Effector memory CD4-positive, alpha-beta T cell (primary cell): ENCODE measurements at places on chromosomes 2 and 18.

DNA sequence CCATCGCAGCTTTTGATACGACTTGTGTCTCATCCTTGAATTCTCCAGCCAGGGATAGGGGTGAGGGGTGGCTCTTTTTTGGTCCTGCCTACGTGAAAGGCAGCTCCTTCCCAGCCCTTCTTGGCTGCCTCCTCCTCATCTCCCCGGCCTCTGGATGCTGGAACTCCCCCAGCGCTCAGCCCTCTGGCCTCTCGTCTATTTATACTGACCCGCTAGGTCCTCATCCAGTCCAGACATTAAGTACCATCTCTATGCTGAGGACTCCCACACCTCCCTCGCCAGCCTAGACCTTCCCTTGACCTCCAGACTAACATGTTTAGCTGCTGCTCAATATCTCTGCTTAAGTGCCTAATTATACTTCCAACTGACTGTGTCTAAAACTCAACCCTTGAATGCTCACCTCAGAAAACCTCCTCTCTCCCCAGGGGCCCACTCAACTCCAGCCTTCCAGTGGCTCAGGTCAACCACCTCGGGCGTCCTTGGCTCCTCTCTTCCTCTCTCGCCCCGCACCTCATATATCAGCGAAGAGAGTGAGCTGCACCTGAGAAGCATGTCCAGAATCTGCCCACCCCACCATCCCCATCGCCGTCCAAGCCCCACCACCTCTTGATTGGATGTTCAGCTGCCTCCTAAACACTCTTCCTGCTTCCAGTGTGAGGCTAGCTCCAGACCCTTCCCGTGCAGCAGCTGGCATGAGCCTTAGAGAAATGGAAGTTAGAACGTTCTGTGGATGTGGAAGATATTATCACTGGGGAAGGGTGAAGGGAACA is 34.8 kb downstream of the TOGARAM2 start:
- no peak for DNase-seq

GRCh38 chr2:201515573-201516246 is 64.2 kb downstream of the STRADB start:
- DNase-seq: no peak

- no peak for DNase-seq
Observed at GRCh38 chr2:74461187-74462053, 3.2 kb downstream of the WBP1 start.

DNA sequence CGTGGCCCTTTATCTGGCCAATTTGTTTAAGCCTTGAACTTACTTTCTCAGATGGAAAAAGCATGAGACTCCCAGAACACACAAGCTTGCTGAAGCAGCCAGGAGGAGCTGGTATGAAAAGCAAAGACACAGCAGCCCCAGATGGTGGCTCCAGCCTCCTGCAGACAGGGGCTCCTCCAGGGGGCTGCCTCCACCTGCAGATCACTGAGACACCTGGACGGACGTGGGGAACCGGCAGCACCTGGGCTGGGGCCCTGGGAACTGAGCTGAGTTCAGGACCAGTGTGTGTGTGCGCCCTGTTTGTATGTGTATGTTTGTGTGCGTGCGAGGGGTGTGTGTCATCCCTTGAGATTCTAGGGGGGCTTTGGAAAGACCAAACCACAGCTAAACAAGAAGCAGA is 8.6 kb downstream of the CYS1 start:
- no peak for DNase-seq

- no peak for DNase-seq
Observed at GRCh38 chr18:27546991-27547390, 361.9 kb upstream of the CHST9 start.

- no peak for DNase-seq
Observed at GRCh38 chr2:40658941-40659340, 207.1 kb upstream of the SLC8A1 start.

GRCh38 chr2:20052861-20053281 is 1.4 kb upstream of the LAPTM4A start:
- DNase-seq: no peak

- DNase-seq: no peak
Observed at GRCh38 chr2:235295831-235296230, 198.0 kb upstream of the AGAP1 start.

- no peak for DNase-seq
Observed at GRCh38 chr18:23595591-23595990, 9.3 kb upstream of the NPC1 start.

DNA sequence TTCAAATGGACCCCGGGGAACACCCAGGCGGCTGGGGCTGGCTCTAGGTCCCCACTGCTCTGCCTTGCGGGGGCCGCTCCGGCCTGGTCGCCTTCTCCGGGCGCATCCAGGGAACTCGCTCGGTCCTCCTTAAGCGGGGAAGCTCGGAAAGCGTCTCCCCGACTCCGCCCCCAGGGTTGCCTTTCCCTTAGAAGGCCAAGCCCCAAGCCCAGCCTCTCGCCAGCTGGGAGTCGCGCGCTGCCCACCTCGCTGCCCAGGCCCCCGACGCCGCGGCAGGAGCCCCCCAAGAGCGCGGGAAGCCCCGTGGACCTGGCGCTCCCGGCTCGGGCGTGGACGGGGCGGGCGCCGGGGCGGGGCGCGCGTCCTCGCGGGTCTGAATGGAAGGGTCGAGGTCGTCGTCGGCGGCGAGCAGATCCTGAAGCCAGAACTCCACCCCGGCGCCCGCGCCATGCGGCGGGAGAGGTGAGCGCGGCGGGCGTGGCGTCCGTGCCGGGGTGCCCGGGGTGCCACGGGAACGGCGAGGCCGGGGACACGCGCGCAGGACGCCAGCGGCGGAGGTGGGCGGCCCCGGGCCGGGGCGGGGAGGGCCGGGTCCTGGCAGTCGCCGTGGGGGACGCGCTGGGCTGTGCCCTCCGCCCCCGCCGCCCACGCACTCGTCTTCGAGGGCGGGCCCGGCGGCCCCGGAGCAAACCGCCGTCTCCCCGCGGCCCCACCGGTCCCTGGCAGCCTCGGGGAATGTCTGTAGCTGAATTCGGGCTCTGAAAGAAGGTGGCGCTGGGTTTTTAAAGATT is at the start of gene BOK:
Gene BOK, plus strand, starts transcription at position 214 of the 791 bp plus-strand sequence. CDS start 739 bp downstream, outside the sequence.
- DNase-seq: no peak

GRCh38 chr2:60555783-60556139 is 2.3 kb upstream of the BCL11A start:
- no peak for DNase-seq

- no peak for DNase-seq
Observed at GRCh38 chr2:74507926-74508520, 528 bp upstream of the PCGF1 start.

GRCh38 chr2:216535454-216535995 is 36.9 kb downstream of the RPL37A start:
- no peak for DNase-seq

DNA sequence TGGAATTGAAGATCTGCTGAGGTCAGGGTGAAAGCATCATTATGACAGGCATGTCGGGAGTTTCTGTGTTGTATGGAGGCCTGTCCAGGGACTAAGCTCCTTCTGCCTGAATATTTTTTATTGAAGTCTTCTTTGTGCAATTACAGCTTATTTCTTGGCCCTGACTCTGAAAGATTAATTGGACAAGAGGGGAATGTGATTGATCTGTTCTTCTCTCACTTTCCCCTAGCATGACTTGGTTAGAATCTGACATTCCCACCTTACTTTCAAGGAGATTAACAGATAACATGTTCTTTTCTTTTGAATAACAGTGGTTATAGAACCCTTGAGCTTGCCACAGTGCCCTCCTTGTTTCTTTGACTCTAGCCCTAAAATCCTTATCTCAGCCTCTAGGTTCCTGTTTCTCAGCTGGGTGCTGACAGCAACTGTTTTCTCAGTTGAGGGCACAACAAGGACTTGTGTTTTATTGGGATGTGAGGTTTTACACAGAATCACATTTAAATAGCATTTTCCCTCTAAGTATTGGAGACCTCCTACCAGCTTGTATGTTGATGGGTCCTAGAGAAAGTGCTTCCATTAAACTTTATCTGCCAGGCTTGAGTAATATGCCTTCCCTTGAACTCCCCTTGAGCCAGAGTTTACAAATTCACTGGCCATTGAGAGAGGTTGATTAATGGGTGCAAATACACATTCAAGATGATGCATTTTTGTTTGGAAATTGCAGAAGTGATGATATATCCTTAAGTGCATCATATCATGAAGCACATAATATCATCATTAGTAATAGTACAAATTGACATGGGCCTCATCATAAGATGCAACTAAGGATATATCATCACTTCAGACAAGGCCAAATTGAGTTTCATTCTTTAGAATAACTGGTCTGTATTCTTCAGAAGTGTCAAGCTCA is 12.5 kb downstream of the TTLL4 start:
- no peak for DNase-seq

GRCh38 chr18:21739604-21740537 is 721 bp upstream of the MIB1 start:
- no peak for DNase-seq

DNA sequence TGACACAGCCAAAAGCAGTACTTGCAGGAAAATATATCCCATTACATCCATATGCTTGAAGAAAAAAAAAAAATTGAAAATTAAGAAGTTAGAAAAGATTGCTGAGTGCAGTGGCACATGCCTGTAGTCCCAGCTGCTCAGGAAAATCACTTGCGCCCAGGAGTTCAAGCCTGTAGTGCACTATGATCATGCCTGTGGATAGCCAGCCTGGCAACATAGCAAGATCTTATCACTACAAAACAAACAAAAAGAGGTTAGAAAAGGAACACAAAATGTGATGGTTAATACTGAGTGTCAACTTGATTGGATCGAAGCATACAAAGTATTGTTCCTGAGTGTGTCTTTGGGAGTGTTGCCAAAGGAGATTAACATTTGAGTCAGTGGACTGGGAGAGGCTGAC is 361.9 kb downstream of the NYAP2 start:
- no peak for DNase-seq

GRCh38 chr2:129492548-129492947 is 486.9 kb upstream of the RAB6C start:
- DNase-seq: no peak

- no peak for DNase-seq
Observed at GRCh38 chr2:100589527-100589926, 26.7 kb downstream of the PDCL3 start.

DNA sequence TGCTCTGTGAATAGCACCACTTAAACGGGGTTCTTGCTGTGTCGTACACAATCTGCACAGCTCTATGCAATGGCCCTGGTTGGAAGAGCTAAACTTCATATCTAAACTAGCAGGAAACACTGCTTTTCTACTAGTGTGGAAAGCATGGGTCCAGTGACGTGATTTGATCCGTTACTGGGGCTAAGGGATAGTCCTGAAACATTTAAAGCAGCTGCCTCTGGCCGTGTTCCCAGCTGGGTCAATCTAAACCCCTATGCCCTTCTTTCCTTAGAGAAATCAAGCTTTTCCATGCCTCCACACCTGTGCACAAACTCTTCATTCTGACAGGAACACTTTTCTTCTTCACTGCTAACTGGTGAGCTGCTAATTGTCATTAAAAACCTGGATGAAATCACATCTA is 5.4 kb upstream of the IGFBP5 start:
- no peak for DNase-seq

GRCh38 chr2:30405260-30405605 is 41.8 kb upstream of the LCLAT1 start:
- DNase-seq: no peak

DNA sequence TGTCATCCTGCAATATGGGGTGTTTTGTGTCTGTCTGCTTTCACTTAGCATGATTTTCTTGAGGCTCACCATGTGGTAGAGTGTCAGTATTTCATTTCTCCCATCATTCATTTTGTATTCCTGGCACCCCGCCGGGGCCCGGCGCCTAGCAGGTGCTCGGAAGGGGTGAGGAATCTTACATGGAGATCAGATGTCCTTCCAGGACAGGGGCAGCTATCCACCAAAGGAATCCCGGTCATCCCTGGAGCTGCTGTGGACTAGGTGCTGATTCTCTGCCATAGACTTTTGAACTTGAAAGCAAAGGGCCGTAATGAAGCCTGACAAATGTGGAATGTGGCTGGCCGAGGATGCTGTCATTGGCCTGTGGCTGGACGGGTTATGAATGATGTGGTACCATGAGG is 2.4 kb downstream of the PRELID3A start:
- DNase-seq: no peak

DNA sequence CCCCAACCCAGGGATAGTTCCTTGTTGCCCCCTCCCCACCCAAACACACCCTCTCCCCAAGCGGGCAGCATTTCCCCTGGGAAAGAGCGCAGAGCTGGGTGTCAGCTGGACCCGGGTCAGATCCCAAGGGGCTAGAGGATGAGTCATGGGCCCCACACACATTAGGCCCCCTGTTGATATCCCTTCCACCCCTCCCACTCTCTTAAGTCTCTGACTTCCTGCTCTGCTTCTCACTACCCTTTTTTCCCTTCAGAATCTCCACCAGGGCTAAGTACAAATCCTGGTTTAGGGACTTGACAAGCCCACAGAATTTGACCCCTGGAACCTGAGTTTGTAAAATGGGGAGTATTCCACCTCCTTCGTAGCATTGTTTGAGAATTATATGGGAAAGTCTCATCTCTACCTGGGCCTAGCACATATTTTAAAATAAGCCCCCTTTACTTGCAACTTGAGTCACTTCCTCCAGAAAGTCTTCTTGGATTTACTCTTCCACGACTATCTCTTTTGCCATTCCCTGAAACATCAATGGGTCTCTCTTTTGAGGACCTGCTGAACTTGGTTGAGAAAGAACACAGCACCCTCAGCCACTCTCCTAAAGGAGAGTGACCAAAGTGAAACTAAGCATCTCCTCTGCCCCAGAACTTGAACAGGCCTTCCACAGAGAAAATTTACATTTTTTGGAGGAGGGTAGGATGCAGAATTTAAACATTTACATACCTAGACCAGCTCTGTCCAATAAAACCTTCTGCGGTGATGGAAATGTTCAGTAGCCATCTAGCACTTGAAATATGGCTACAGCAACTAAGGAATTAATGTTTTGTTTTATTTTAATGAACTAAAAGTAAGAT is 4.7 kb downstream of the RTKN start:
- DNase-seq: no peak

GRCh38 chr2:224042191-224042696 is 3.2 kb upstream of the SERPINE2 start:
- DNase-seq: no peak

GRCh38 chr2:169265591-169265990 is 96.7 kb downstream of the LRP2 start:
- DNase-seq: no peak

- no peak for DNase-seq
Observed at GRCh38 chr2:145245268-145245870, 725.5 kb upstream of the ZEB2 start.

GRCh38 chr18:63259567-63260379 is 59.8 kb downstream of the BCL2 start:
- DNase-seq: no peak

DNA sequence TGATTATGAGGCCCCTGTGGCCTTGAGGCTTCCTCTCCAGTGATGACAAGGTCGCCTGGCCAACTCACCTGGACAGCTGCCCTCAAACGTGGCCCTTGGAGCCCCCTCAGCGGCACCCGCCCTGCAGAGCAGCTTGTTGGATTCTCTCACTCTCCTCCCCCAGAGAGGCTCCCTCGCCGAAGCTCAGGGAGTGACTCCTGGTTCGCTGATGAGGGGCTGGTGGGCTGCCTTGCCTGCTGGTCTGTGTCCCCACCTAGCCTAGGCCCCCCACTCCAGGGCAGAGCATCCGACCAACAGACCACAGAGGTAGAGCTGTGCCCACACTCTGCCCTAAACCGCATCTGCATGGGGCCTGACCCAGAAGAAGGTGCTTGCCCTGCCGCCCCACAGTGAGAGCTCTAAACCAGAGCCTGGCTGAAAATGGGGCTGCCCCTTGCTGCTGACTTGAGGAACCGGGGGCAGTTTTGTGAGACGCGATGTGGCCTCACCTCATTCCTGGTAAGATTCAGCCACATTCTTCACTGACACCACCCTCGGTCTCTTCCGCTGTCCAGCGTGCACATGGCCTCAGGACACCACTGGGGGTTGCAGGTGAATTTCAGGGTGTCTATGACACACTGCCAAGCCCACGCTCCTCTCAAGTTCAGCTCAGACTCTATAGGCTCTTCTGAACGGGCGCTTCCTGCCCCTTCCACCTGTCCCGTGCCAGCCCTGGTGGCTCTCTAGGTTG is 131.6 kb downstream of the CABLES1 start:
- DNase-seq: no peak
